ENCODE measurements at places on chromosomes 2 and 18. TPM values are rescaled to one million over a fixed set of nuclear protein-coding genes. Genes with fewer than 3 reads are reported as not detected.

The CTAGE1 gene
- not detected for total RNA-seq

The HPCAL1 gene
- total RNA-seq: 152 TPM

The DES gene
- 0.06 TPM for total RNA-seq

The NPAS2 gene
- total RNA-seq: 114 TPM

All from A549 treated with CORT108297 at 1 μM for 4 hours (cell line).